OCI-M1 (cell line): ENCODE measurements at places on chromosomes 3 and 15.

GRCh38 chr3:133329626-133330025 is 70.2 kb upstream of the BFSP2 start:
- DNase-seq, result no peak

DNA sequence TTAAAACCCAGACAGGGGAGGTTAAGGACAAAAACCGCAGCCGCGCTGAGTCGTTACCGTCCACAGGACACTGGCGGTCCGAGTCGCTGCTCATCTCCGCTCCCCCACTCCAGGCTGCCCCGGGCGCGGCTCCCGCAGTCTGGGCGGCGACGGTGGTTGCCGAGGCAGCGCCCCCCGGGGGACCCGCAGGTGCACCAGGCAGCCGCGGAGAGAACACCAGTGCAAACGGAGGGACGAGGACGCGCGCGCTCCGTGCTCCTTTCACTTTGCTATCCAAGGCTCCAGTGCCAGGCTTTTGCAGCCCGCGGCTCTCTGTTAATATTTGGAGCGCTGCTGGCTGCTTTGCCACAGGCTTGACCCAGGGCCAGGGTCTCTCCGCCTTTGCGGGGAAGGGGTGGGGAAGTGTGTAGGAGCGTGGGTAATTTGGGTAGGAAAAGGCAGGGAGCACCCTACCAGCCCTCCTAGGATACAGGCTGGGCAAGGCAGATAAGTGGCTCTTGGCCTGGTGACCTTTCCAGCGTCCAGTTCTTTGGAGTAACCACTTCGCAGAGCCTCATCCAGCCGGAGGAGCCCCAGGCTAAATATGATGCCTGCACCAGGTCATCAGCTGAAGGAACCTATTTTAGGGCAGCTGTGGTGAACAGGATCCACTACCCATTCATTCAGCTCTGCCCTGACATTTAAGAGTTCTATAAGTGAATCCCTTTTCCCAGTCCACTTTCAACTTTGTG is at the start of gene GADL1:
Gene GADL1, minus strand, starts transcription at position 141 of the 731 bp plus-strand sequence. Its CDS starts 47 bp downstream, at position 94.
- DNase-seq, result no peak

DNA sequence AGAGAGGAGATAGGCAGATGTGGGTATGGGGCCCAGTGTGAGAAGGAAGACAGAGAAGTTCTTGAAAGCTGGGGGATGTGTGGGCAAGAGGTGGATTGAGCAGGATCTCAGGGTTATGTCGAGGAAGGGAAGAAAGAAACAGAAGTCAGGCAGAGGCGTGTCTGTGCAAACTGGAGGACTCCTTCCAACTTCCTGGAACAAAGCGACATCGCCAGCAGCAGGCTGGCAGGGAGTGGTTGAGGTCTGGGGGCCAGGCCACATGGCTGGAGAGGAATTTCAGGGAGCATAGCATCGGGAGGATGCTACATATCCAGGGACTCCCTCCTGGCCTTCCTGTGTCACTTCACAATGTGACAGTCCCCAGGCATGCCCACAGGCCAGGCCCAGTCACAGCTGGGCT is 42.9 kb upstream of the MYZAP start:
- DNase-seq, result no peak

DNA sequence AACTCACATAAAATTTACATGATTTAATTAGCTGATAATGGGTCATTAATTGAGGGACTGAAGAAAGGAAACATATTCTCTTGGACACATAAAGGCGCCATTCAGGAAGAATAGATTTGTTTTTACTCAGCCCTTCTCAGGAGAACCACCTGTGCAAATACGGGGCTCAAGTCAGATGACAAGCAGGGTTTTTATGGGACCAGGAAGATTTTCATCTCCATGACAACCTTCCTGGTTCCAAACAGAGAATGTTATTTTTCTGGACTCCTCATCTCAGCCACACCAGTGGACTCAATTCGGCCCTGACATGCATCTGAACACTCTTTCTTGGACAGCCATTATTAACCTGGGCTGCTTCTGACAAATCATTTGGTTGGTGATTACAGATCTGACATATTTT is 120.5 kb downstream of the PDZRN3 start:
- DNase-seq, result no peak

- DNase-seq, result peak; percentile 37
Observed at GRCh38 chr3:134242649-134243617, 7.7 kb downstream of the RYK start.

GRCh38 chr15:25883463-25884259 is 20.5 kb upstream of the ATP10A start:
- no peak for DNase-seq

GRCh38 chr15:99645951-99646350 is 80.2 kb downstream of the MEF2A start:
- no peak for DNase-seq

GRCh38 chr3:149547413-149547812 is 72.9 kb downstream of the TM4SF4 start:
- no peak for DNase-seq

GRCh38 chr15:68252925-68253534 is 23.5 kb upstream of the CLN6 start:
- DNase-seq, result peak; percentile 87

GRCh38 chr15:98746375-98747155 is 98.2 kb downstream of the IGF1R start:
- no peak for DNase-seq

- DNase-seq, result peak; percentile 83
Observed at GRCh38 chr15:100438570-100438969, 90.2 kb downstream of the CERS3 start.

- DNase-seq, result no peak
Observed at GRCh38 chr15:55992769-55993110, 672 bp downstream of the NEDD4 start.

DNA sequence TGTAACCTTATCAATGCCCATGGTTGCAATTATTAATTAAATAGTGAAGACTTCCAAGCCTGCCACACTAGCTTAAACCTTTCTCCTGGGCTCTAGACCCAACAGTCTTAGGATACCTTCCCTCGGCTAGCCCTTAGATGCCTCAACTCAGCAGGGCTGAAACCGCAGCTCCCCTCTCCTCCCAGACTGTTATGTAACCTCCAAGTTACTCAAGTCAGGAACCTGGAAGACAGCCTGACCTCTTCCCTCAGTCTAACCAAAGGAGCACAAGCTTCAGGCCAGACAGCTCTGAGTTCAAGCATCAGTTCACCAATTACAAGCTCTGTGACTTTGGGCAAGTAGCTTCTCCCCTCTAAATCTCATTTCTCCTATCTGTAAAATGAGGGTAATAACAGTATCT is 70.5 kb upstream of the HACD2 start:
- no peak for DNase-seq

DNA sequence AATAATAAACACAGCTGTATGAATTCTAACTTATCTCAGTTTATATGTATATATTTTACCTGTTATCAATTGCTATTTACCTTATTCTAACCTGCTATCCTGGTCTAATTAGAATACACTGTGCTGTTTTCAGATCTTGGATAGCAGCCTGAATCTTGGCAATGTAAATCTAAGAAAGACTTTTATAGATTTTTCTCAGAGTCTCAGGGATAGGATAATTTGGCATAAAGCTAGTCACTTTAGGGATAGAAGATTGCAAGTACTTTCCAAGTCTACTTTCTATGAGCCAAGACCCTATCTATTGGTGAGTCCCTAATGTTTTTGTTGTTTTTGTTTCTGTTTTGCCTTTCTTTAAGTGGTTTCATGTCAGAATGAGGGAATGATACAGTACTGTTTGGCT is 695.7 kb downstream of the NAALADL2 start:
- DNase-seq, result no peak
